ENCODE measurements at places on chromosomes 5 and 9.

GRCh38 chr5:76467216-76467615 lies 64.1 kb downstream of the IQGAP2 start:
- DNase-seq = no peak

GRCh38 chr5:39064450-39064849 lies 9.7 kb downstream of the RICTOR start:
- DNase-seq = no peak

- DNase-seq = no peak
Measured at GRCh38 chr9:99023831-99024230, 80.1 kb downstream of the COL15A1 start.

GRCh38 chr9:95920017-95920416 lies 44.5 kb downstream of the ERCC6L2 start:
- no peak for DNase-seq

DNA sequence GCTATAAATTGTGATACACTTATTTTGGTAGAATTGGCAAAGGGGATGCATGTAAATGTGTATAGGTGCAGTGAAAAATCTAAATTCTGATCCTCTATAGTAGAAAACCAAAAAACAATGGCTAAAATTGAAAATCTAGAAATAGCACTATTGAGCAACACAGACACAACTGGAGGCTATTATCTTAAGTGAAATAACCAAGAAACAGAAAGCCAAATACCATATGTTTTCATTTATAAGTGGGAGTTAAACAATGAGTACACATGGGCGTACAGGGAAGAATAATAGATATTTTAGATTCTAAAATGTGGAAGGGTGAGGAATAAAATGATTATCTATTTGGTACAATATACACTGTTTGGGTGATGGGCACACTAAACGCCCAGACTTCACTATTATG lies 183.2 kb upstream of the TUSC1 start:
- no peak for DNase-seq

- no peak for DNase-seq
Measured at GRCh38 chr5:58040044-58040443, 419.8 kb downstream of the PLK2 start.

DNA sequence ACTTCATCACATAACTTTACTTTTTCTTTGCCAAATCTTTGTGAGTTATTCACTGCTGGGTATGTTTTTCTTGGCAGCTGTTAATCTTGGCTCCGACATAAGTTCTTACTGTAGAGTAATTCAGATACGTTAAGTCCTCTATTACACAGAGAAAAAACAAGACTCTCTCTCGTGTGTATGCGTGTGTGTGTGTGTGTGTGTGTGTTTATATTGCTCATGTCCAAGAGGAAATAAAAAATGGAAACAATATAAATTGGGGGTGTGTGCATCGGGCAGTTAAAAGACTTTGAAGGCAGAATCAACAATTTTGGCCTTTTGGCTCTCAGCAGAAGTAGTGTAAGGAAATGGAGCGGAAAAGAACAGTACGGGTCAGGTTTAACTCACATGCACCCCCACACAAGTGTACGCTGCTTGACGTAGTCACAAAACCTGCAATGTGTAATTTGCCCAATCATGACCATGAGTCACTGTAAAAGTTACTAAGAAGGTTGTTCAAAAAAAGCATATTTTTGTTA lies 67.2 kb upstream of the IFNE start:
- peak; percentile 50 for DNase-seq

DNA sequence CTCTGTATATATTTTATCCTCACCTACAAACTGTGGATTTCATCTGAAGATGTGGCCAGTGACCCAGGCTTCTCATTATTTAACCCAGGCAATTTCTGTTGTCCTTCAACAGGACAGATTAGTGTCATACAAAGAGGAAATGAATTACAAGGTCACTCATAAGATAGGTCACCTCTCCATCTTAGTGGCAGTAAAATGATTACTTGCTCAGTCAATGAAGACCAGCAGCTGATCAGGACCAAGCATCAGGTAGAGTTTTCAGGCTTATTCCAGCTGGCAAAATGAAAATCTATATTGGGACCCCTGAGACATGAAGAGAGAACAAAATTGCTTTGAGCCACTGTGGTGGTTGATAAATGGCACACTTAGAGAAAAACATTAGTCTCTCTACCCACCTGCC lies 135.2 kb upstream of the PRDM9 start:
- DNase-seq = no peak

- DNase-seq = no peak
Measured at GRCh38 chr9:75664597-75664996, 225.9 kb upstream of the PCSK5 start.

DNA sequence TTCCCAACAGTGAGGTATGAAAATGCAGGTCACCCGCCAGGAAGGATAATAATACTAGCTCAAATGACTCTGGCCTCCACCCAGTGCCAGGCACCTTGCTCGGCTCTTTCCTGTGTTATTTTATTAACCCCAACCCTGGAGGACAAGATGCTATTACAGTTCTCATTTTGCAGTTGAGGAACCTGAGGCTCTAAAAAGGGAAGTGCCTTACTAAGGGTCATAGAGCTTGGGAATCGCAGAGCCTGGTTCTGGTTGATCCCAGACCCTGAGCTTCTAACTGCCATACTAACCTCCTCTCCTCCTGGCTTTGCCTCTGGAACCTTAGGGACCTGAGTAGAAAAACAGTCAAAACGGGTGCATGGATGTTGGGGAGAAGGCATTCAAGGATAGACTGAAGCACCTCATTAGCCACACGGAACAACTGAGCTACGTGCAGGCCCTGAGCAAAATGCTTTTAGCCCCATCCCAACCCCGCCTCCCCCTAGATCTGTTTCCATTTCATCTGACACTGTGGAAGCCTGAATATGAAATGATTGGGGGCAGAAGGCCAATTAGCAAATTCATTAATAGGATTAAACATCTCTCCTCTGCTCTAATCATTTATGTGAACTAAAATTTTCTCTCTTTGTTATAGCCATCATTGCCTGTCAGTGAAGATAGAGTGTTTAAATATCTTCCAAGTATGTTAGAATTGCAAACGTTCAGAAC lies 7.9 kb downstream of the KCNIP1 start:
- DNase-seq = no peak

DNA sequence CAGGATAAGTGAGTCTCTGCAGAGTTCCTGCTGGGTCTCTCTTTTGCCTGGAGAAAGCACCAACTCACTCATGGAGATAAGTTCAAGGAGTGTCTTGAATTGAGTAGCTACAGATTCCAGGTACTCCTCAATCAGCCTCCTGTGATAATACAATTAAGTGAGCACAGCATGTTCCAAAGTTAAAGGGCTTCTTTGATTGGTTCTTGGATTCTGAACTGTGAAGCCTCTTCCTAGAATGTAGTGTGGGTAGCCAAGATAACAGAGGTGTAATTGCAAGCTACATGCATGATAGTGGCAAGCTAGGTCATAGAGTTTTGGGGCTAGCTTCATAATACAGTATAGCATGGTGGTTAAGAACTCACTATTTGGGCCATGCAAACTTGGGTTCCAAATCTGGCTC lies 23.2 kb upstream of the CARNMT1 start:
- DNase-seq = no peak

DNA sequence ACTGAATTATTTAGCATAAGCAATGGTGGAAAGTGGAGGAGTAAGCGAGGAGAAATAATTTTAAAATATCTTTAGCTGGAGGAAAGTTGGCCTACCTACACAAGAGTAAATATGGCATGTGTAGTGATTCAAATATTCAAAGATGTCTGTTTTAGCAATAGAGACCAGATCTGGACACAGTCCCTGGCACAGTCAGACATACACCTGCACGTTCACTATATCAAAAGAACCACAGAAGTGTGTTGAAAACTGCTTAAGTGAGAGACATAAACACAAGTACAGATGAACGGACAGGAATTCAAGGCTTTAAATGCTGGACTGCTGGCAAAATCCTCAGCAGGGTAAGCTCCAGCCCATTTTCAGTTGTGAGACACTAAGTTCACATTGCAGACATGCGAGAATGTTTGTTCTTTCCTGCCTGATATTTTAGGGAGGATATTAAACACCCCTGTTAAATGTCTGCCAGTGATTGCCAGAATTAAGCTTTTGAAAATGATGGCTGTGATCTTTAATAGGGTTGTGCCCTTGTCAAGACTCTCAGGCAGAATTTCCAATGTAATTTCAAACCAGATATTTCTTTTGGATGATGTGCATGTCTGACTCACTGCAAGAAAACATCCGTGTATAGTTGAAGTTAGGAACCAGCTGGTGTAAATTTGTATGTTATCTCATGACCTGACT lies 810.6 kb downstream of the TLE4 start:
- DNase-seq = no peak

GRCh38 chr9:36748322-36748899 lies 175.7 kb downstream of the MELK start:
- peak; percentile 79 for DNase-seq

GRCh38 chr9:82382887-82383616 lies 394.5 kb downstream of the SPATA31D1 start:
- DNase-seq = no peak

DNA sequence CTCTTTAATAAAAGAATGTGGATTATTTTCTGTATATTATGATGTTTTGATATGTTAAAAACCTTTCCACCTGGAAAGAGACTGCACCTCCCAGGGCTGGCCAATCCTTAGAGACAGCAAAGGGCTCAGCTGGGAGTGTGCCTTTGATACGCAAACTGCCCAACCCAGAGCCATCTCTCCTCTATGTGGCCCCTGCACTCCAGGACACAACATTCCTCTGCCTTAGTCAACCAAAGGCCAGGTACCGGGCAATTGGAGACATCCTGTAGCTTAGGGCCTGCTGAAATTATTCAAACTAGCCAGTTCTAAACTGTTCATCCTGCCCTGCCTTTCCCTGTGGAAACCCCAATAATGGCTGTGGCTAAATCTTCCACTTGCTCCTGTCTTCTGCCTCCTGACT lies 5.0 kb upstream of the HSPB3 start:
- no peak for DNase-seq

DNA sequence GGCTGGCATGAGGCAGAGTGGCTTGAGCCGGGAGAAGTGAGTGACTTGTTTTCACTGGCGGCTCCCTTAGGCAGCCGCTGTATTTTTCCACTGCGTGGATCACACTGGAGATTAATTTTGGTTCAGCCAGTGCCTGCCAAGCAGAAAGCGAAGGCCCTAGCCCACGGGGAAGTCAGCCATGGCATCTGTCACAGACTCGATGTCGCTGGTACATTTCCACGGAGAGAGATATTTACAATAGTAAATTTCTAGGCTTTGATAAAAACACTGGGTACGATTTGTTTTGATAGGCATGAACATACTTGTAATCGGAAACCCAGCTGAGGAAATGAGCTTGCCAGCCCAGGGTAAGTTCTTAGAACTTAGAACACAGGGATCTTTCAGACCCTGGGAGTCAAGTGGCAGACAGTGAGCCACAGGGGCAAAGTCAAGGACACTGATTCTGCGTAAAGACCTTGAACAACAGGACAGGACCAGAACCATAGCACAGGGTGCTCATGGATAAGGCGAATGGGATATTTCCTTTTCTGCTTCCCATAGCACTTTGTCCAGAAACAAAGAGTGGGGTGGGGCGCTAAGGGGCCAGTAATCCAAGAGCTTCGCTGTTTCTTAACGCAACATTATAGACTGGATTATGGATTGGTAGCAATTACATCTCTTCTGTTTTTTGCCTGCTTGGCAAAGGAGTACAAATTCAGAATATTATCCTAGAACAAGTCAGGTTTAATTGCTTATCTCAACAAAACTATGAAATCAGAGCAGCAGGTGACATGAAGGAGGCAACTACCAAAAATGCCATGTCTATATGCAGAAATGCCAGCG lies 4.5 kb downstream of the DUSP1 start:
- DNase-seq = peak; percentile 51

DNA sequence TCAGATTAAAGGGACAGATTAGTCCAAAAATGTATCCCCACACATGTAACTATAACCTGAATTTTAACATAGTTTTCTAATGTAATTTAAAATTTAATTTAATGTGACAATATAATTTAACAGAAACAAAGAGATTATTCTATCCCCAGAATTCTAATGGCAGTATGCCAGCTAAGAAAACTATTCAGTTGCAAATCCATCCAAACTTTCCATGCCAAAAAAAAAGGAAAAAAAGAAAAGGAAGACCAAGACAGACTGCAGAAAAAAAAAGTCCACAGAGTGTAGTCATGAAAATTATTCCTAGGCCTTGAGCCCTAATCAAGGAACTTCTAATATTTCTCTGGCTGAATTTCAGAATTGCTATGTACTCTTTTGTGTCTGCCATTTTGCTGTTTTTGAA lies 217.6 kb downstream of the CDH18 start:
- DNase-seq = no peak

GRCh38 chr5:142000704-142001484 lies 11.9 kb downstream of the GNPDA1 start:
- no peak for DNase-seq

- no peak for DNase-seq
Measured at GRCh38 chr5:133992429-133993155, 12.2 kb downstream of the VDAC1 start.

GRCh38 chr5:432928-433791 lies 9.8 kb upstream of the EXOC3 start:
- DNase-seq = peak; percentile 56

DNA sequence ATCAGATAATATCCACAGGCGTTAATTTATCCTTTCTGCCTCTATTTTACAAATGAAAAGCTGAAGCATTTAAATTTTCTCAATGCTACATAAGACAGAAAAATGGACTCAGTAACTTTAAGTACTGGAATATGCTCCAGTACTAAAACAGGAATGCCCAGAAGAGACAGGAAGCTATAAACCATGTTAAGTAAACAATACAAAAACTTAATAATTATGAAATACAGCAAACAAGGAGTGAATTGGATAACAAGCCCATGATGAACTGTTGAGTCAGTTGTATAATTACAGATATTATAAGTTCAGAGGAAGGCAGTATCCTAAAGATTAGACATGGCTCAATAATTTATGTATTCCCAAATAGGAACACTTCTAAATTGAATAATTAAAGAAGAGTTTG lies 148.5 kb downstream of the CHSY3 start:
- DNase-seq = no peak

DNA sequence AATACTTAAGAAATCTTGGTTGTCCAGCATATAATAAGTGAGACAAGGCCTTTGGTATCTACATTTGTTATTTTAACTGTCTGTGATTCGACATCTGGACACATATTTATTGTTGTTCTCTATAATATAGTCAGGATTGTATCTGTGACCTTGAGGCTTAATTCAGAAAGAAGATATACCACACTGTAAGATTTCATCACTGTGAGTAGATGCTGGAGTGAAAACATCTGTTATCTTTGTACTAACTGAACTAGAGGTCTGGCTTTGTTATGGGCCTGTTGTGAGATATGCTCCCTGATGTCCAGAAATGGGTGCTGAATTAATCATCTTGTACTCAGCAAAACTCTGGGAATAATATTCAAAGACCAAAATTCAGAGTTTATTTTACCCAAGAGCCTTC lies 148.5 kb downstream of the ISOC1 start:
- no peak for DNase-seq

Measured in AG08396 (cell line).